ENCODE measurements at places on chromosomes 16 and 17. TPM values are rescaled to one million over a fixed set of nuclear protein-coding genes. Genes with fewer than 3 reads are reported as not detected.

MT3 gene
- total RNA-seq, result 4.8 TPM

PPP1R27 gene
- not detected for total RNA-seq

SLFN11 gene
- 45.3 TPM for total RNA-seq

SDR42E1 gene
- total RNA-seq, result 7.8 TPM

UBE2Z gene
- 65.3 TPM for total RNA-seq

CLEC3A gene
- not detected for total RNA-seq

ACSM2B gene
- total RNA-seq, result not detected

CHP2 gene
- total RNA-seq, result not detected

KIF2B gene
- total RNA-seq, result not detected

DPEP2 gene
- total RNA-seq, result 12.0 TPM

CCR7 gene
- 233 TPM for total RNA-seq

SRCIN1 gene
- total RNA-seq, result 0.17 TPM

C16orf54 gene
- total RNA-seq, result 114 TPM

ATP2A1 gene
- 0.79 TPM for total RNA-seq

VMO1 gene
- total RNA-seq, result not detected

ANKFN1 gene
- not detected for total RNA-seq

ENO3 gene
- 43.9 TPM for total RNA-seq

KRTAP16-1 gene
- not detected for total RNA-seq

IL32 gene
- total RNA-seq, result 2,176 TPM

CLEC10A gene
- not detected for total RNA-seq

EDC4 gene
- 95.0 TPM for total RNA-seq

MMP2 gene
- total RNA-seq, result not detected

CES4A gene
- 55.5 TPM for total RNA-seq

FA2H gene
- 0.13 TPM for total RNA-seq

P2RX5 gene
- total RNA-seq, result 17.5 TPM

CPHXL2 gene
- not detected for total RNA-seq

FAM171A2 gene
- 0.15 TPM for total RNA-seq

JUP gene
- total RNA-seq, result 1.1 TPM

GPRC5B gene
- total RNA-seq, result 1.7 TPM

SPN gene
- total RNA-seq, result 336 TPM

RGS9 gene
- 3.6 TPM for total RNA-seq

NPW gene
- 0.48 TPM for total RNA-seq

KCNAB3 gene
- 11.4 TPM for total RNA-seq

DNAAF8 gene
- total RNA-seq, result 0.31 TPM

LRRC37A3 gene
- 19.1 TPM for total RNA-seq

TMED6 gene
- total RNA-seq, result 2.3 TPM

CIITA gene
- total RNA-seq, result 20.4 TPM

ARHGDIG gene
- total RNA-seq, result not detected

CD300C gene
- total RNA-seq, result 0.91 TPM

MT1M gene
- not detected for total RNA-seq

ASPA gene
- total RNA-seq, result not detected

NTN1 gene
- not detected for total RNA-seq

ACSM3 gene
- total RNA-seq, result 6.3 TPM

NDUFAF8 gene
- 41.8 TPM for total RNA-seq

NETO2 gene
- total RNA-seq, result 4.8 TPM

CA10 gene
- not detected for total RNA-seq

SDK2 gene
- 23.6 TPM for total RNA-seq

GAST gene
- not detected for total RNA-seq

CEP295NL gene
- not detected for total RNA-seq

KRT25 gene
- not detected for total RNA-seq

SCNN1B gene
- total RNA-seq, result not detected

IRX6 gene
- total RNA-seq, result not detected
